ENCODE measurements at places on chromosomes 6 and 20.

DNA sequence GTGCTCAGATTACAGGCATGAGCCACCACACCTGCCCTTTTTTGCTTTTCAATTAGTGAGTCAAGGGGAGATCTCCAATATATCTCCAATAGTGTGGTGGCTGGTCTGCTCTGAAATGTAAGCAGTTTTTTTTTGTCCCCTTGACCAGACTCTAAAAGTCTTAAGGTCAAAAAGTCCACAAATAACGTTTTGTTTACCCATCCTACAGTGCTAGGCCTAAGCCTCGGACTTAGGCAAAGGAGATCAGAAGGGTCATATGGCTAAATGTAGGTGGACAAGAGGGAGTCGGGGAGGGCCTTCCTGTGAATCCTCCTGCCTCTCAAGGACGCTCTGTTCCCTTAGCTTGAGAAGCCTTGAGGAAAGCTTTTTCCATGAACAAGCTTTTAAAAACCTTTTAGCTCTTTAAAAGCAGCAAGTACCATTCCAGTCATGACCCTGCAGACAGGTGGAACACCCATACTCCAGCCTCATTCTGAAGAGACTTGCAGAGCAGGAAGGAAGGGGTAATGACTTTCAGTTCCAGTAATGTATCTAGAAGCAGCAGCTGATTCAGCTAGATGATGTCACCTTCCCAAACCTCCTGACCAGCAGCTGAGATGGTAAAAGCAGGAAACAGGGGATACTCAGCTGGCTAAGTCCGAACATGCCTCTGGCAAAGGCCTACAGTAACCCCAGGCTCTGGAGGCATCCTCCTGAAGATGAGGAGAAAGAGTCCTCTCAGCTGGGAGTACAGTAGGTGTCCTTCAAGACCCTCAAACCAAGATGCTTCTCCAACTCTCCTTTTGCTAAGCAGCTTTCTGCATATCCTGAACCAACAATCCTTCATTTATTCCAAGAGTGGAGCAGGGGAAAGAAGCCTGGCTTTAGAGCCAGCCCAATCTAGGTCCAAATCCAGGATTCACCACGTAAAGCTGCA, 23.6 kb downstream of the BCL2L1 start:
- DNase-seq = peak; percentile 84

DNA sequence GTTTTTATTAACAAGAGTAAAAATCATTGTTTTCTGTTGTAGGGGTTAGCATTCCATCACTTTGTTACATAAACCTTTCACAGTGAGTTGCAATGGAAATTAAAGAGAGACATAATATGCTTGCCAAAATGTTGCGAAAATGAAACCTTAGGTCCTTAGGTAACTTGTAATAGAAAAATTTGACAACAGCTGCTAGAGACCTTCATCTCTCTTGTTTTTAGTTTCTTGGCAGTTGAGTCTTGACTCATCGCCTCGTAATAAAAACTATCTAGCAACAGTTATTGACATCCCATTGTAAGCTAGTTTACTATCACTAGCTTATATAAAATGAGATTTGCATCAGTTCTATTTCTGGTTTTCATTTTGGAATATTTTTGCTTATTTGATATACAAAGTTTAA, 179.0 kb upstream of the MMS22L start:
- no peak for DNase-seq

DNA sequence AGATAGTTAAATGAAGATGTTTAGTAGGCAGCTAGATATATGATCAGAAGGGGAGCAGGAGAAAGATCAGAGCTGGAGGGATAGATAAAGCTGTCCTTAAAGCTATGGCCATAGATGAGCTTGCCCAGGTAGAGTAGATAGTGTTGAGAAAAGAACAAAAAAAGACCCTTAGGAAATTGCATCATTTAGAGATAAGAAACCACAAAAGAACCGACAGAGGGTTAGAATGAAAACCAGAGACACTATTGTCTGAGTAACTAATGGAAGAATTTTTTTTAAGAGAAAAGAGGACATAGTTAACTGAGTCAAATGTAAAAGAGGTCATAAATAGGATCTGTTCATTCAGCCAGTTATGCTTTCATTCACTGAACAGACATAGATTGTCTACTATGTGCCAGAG, 101.8 kb downstream of the TNFAIP3 start:
- no peak for DNase-seq

DNA sequence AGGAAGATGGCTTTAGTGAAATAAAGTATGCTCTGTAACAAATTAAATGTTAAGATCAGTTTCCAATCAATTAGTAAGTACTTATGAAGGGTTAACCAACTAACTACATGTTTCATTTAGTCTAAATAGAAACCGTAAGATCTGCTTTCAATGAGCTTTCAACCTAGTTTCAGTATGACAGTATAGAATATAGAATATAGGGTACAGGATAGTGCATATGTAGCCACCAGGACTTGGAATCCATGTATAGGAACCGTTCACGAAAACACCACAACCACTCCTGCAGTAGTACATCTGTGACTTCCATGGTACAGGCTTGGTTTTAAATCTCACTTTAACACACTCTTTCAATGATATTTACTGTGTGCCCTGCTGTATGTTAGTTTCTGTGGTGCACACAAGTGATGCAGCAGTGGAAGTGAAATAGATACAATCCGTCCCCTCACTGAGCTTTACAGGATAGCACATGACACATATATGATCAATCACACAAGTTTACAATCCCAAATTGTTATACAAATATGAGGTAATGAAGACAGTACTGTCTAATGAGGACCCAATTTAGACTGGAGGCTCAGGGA, 479.7 kb upstream of the MARCKS start:
- no peak for DNase-seq

DNA sequence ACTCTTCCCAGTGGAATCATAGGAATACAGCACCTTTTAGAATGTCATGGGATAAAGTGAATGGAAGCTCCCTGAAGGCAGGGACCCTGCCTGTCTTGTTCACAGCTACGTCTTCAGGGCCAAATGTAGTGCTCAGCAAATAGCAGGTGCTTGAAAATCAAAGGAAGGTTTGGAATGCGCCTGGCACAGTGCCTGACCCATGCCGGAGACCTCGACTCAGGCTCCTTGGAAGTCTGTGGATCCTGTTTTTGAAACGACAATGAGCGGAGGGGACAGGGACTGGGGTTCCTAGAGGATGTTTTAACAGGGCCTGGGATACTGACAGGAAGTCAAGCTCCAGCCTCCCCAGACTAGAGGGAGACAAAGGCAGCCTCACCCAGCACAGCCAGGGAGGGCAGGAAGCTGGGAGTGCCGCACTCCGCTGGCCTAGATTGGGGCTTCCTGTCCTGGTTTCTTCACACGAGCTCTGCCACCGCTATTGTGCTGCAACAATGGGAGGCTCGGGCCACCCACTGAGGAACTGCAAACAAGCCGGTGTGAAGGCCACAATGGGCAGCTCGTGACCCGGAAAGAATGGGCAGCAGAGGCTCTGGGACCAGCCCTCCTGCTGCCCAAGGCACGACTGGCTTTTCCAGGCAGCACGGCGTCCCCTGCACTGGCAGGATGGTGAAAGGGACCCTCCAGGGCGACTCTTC, 76.7 kb downstream of the PREX1 start:
- DNase-seq = no peak

- no peak for DNase-seq
These were observed 24.7 kb upstream of the GFOD1 start for GRCh38 chr6:13511913-13512717.

- no peak for DNase-seq
These were observed 256.8 kb downstream of the QKI start for GRCh38 chr6:163671355-163671754.

DNA sequence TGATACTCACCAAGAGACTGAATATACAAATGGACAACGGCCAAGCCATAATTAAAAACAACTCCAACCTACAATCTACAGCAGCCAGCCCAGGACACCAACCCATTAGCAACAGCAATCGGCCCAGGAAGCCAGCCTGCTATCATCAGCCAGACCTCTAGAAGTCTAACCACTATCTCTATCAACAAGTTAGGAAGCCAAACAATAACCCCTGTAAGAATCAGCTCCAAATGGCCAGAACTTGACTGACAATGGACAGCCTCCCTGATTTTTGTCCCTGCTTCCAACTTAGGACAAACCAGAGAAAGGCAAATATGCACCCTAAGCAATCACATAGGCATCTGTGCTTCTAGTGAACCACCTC, 511.8 kb upstream of the JARID2 start:
- no peak for DNase-seq

GRCh38 chr6:80321011-80321410, 214.5 kb downstream of the BCKDHB start:
- DNase-seq = no peak

DNA sequence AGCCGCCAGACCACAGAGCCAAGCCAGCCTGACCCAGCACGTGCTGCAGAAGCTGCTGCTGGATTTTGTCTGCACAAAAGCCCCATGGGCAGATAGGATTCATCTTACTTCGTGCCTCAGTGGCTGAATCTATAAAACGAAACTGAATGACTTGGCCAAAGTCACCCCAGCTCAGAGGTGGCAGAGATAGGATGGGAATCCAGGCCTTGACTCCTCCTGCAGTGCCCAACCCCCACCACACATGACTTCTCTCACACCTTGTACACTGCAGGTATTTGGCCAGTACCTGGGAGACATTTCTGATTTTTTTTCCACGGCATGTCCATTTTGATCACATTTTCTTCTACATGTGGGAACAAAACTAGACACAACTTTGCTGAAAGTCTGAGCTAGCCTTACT, 182.1 kb downstream of the ANKRD60 start:
- no peak for DNase-seq

DNA sequence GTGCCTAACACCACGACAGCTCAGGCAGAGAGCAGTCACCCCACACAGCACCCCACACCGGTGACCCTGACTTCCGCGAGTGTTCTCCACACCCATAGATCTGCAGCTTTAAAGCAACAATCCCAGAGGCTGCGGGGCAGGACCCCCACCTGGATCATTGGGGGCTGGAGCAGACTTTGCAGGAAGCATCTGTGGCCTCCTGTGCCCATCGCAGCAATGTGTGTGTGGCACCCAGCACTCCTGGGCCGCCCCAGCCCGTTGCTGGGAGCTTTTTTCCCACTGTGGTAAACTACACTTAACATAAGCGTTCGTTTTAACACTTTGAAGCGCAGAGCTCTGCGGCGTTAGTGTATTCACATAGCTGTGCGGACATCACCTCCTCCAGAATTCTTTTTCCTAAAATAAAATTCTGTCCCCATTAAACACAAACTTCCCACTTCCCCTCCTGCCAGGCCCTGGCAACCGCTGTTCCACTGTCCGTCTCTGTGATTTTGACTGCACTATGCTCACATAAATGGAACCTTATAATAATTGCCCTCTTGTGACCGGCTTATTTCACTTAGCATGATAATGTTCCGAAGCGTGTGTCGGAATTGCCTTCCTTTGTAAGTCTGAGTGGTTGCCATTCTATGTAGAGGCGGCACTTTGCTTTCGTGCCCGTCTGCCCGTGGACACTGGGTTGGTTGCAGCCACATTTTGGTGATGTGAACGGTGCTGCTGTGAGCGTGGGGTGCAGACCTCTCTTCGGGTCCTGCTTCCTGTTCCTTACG, 382.5 kb downstream of the CDH4 start:
- DNase-seq = no peak

- no peak for DNase-seq
These were observed 19.1 kb downstream of the DOK5 start for GRCh38 chr20:54494303-54495006.

DNA sequence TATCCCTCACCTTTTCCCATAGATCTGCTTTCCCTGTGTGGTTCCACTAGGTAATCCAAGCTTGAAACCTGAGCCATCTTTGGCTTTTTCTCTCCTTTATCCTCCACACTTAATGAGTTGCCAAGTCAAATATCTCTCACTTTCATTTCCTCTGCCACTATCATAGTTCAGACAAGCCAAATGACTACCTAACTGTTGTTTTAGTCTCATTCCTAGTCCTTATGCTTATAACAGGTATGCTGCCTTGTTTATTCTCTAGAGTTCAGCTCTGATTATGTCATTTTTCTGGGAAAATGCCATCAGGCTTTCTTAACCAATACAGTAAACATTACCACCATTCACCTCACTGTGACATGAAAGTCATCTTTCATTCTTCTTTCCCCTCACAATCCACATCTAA, 6.5 kb downstream of the EFHC1 start:
- no peak for DNase-seq

DNA sequence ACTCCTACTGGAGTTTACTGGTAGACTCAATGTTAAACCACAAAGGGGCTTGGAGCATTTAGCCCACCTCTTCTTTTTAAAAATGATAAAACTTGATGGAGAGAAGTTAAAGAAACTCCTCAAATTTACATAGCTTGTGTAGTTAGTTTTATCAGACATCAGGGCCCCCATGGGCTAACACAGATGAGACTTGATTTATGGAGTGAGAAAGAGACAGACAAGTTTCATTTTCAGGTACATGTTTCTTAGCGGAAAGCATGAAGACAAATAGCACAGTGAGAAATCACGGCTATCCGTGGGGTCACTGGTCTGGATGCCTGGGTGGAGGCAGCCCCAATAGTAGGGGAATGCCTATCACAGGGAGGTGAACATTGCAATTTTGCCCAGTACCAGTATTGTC, 173.6 kb downstream of the TFAP2B start:
- no peak for DNase-seq

- DNase-seq = no peak
These were observed 567.4 kb downstream of the COL12A1 start for GRCh38 chr6:74638412-74638811.

- peak; percentile 73 for DNase-seq
These were observed 39.9 kb downstream of the RPRD1B start for GRCh38 chr20:38073307-38074071.

DNA sequence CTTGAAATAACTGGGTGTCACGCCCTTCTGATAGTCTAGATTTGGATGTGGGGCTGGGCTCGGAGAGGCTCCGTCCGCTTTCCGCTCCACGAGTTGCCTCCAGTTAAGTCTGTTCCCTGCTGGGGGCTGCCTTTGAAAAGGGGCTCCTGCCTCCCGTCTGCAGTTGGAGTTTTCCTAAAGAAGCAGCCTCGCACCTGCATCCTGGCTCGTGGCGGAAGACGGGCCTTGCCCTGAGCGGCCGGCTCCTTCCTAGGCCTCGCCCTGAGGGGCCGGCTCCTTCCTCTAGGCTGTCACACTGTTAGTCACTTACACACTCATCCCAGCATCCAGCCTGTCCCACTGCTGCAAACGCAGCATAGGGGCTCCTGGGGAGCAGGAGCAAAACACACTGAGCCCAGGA, 74.4 kb downstream of the SMOC2 start:
- no peak for DNase-seq
